Activated CD4-positive, alpha-beta T cell treated with anti-CD3 and anti-CD28 coated beads, Interleukin-2, amount 50 U/mL, for 16 hours (primary cell): ENCODE measurements at places on chromosomes 13 and 19.

- DNase-seq = no peak
These were observed 3.5 kb downstream of the EGLN2 start for GRCh38 chr19:40802300-40803169.

DNA sequence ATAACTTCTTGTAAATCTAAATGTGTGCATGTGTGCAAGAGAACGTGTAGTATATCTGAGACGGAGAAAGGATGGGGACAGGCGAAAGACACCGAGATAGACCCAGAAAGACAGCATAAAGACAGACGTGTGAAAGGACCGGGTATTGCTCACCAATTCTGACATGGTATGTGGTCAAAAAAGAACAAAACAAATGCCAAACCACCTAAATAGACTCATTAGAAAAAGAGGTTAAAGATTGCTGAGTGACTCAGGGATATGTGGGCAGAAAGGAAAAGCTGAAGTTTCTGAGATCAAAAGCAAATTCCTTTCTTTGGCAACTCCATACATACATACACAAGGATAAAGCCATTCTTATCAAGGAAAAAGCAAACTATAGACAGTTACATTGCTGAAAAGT is 179.7 kb upstream of the TSC22D1 start:
- no peak for DNase-seq

- no peak for DNase-seq
These were observed 3.3 kb upstream of the CDX2 start for GRCh38 chr13:27972478-27972820.

- no peak for DNase-seq
These were observed 57.0 kb downstream of the RBM26 start for GRCh38 chr13:79349011-79349410.

- DNase-seq = no peak
These were observed 799.8 kb upstream of the SLC10A2 start for GRCh38 chr13:103866048-103866447.
